ENCODE measurements at places on chromosomes 6 and 20. TPM values are rescaled to one million over a fixed set of nuclear protein-coding genes. Genes with fewer than 3 reads are reported as not detected.

DNA sequence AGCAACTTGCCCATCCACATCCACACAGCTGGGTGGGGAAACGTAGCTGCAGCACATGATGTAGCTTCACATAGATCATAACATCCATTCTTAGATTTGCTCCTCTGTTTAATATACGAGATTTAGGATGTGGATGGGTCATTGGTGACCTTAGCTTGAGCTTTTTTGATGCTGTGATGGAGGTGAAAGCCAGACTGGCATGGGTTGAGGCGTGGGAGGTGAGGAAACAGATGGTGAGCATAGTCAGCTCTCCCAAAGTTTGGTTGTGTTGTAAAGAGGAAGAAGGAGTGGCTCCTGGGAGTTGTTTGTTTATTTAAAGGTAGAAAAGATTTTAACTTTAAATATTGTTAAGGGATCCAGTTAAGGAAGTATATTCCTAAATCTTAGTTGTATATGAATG, 5.3 kb downstream of the ARFGEF2 start:
- no peak for DNase-seq

BPI gene
- polyA plus RNA-seq, result 0.61 TPM

DNA sequence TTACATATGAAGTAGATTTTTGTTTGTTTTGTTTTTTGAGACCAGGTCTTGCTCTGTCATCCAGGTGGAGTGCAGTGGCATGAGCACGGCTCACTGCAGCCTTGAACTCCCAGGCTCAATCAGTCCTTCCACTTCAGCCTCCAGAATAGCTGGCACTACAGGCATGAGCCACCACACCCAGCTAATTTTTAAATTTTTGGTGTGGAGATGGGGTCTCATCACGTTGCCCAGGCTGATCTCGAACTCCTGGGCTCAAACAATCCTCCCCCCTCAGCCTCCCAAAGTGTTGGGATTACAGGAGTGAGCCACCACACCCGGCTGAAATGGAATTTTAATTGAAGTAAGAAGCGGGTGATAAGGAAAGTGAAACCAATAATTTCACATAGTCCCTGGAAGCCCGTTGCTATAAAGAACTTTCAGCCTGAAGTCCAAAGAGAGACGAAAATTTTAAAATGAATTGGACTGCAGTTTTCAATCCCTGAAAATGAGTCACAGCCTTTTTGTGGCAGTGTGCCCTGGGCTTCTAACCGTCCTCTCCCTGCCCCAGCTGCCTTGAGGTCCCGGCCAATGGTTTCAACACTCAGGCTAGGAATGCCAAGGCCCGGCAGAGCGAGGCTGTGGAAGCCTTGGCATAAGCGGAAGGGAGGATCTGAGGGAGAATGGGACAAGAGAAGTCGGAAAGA, 757 bp downstream of the RAET1E start:
- DNase-seq, result no peak

CTSZ gene
- 32.2 TPM for polyA plus RNA-seq

DNA sequence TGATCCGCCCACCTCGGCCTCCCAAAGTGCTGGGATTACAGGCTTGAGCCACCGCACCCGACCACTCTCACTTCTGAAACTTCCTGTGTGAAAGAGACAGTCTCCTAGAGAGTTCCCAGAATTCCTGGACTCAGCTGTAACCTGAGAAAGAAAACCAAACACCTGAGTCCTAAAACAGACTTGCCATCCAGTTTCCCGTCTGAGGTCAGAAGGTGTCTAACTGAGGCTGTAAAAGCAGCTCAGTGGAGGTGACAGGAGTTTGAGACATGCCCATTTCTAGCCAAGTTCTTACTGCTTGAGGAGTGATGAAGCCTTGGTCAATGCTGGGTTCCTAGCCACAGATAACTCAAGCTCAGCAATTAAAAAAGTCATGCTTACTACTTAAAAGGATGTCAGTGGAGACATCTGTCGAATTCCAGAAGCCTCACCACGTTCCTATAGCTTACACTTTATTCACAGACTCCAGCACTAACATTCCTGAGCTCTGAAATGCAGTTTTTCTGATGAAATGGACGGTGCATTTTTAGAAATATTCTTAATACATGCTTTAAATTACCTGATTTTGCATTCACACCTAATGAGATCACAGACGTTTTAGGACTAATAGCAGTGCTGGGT, 6.1 kb downstream of the UQCC2 start:
- no peak for DNase-seq

DNA sequence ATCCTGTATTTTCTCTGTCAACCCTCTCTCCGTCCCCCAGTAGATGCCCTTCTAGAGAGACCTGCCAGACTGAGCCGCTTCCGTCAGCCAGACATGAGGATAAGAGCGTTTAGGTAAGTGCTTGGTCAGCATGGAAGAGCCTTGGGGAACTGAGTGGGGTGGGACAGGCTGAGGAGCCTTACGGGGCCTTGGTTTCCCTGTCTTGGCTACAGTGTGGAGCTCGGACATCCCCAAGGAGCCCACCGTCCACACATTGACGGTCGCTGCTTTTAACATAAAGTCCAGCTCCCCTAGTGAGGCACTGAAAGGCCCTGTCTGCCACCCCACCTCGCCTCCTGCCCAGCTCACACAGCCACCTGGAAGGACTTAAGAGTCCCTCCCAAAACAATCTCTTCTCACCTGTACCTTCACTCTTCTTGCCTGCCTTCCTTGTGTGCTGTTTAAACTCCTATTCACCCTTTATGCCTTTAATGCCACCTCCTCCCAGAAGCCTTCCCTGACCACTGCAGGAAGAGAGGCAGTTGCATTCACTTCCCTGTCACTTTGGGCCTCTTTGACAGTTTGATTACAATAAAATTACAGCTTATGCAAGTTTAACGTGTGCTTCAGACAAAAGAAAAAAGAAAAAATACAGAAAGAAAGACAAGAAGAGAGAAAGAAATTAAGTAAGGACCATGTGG, 42.3 kb downstream of the PDYN start:
- no peak for DNase-seq

GRCh38 chr20:18058661-18059467, 1.1 kb upstream of the OVOL2 start:
- no peak for DNase-seq

DNA sequence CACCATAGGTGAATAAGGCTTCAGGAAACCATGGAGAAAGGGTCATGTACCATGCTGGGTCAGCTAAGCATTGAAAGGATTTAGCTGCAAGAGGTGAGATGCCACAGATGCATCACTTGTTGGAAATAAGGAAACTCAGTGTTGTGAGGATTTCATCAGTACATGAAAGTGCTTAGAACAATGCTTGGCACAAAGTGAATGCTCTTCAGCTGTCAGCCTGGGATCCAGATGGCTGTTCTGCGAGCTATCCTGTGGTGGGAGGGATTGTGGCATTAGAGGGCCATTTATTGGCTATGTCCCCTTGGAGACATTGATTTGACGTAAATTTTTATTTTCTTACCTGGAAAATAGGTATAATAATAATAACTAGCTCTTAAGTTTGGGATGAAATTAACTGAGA, 53.0 kb downstream of the ELOVL2 start:
- peak; percentile 21 for DNase-seq

GPR63 gene
- polyA plus RNA-seq, result 0.73 TPM

RXRB gene
- polyA plus RNA-seq, result 63.3 TPM

DNA sequence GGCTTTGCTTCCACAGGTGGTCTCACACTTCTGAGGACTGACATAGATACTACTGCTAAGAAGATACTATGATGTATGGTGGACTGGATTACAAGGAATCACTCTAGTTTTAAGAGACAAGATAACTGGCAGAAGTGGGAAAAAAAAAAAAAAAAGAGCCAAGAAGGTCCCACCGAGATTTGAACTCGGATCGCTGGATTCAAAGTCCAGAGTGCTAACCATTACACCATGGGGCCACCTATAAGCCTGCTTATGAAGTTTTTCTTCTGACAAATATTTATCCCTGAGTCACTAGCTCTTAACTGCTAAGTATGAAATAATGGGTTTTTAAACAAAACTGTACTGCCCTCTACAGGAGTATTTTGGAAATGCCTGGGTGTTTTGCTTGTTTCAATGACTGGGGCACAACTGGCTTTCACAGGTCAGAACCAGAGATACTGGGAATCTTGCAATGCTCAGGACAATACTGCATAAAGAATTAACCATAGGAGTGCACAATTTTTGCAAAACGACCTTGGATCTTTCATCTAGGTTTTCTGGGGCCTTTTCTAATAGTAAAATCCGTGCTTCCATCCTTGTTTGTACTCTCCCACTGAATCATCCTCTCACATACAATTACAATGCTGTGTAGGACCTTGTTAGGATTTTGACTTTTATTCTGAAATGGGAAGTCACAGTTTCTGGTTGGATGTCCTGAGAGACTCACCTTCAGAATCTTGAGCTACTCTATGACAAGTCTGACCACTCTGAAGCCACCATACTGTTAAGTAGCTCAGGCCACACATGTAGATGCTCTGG, 116.3 kb downstream of the OR2B2 start:
- peak; percentile 95 for DNase-seq

ADGB gene
- not detected for polyA plus RNA-seq

CST8 gene
- not detected for polyA plus RNA-seq

DNA sequence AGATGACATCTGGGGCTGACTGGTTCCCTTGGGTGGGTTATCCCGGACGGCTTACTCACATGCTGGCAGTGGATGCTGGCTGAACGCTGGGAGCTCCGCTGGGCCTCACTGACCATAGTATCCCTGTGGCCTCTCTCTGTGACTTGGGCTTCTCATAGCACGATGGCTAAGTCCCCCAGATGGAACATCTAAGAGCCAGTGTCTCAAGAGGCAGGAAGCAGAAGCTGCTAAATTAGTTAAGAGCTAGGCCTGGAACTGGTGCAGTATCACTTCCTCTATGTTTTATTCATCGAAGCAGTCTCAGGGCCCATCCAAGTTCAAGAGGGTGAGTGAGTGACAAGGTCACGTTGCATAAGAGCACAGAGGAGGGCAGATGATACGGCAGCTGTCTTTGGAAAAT, 116.5 kb upstream of the LAMP5 start:
- no peak for DNase-seq

- DNase-seq, result no peak
Observed at GRCh38 chr6:1387876-1388629, 1.3 kb upstream of the FOXF2 start.

C6orf163 gene
- 0.25 TPM for polyA plus RNA-seq

DNA sequence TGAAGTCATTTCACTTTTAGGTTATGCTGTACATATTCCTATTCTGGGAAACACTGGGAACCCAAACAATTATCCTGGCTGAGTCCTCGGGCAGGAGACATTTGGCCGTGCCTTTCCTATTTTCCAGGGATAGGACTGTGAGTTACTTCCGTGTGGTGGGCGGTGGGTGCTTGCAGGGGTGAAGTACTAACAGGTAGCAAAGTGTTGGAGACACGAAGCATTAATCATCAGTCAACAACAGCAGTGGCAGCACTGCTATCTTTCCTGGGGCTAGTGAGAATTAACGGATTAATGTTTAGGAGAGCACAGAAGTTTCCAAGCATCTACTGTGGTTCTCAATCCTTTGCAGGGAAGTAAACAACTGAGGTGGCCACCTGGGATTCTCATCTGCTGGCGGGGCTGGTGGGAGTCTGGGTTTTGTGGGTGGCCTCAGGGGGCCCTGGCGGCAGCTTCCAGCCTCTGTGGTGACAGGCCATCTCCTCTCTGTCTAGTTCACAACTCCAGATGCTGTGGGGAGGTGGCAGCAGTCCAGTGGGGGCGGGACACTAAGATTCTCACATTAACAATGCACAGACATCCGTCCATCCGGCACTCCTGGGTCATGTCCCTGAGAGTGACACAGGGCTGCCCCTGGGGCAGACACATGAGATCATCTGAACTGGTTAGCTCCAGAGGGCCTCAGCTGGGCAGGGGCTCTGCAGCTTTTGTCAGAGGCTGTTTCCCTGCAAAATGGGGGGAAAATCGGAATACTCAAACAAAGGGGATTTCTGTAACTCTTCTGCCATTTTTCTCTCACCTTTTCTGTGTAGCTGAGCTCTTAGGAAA, 90.9 kb downstream of the GJA10 start:
- peak; percentile 29 for DNase-seq

DNA sequence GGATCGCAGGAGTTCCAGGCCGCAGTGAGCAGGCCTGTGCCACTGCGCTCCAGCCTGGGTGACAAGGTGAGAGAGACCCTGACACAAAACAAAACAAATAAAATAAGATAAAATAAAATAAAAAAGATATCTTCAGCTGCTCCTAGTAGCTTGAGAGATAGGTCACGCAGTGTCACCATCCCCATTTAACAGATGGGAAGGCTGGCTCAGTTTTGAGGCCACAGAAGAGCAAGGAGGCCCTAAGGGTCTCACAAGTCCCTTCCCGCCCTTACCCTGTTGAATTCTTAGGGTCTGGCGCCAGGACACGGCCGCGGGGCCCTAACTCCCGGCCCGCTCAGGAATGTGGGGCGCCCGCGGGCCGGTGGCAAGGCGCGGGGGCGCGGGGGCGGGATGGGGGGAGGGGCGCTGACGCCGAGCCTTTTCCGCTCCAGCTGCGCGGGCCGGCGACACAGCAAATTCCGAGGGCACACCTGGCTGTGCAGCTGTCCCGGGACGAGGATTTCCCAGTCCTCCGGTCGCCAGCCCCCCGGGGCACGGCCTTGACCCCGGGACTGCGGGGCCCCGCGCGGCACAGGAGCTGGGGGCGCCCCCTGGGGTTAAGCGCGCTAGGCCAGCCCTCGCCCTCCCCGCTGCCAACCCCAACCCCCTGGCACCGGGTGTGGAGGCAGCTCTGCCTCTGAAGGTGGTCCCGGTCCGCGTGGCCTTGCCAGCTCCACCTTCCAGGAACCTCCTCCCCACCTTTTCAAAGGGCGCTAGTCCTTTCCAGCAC, 10.3 kb upstream of the R3HDML start:
- DNase-seq, result no peak

DNA sequence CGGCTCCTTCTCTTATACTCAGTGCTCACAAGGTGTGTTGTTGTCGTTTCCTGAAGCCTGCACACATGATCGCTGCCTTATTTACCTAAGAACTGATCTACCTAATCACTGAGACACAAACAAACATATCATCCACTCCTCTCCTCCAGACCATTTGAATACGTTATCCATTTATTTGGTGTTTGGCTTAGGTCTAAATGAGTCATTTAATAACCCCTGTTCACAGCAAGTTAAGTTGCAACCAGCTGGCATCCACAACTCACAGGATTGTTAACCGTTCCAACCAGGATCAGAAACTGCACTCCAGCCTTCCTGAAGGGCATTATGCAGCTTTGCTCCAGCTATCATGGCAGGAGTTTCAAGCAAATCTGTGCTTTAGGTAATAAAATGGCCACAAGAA, 511.1 kb upstream of the MAP3K7 start:
- DNase-seq, result no peak

RBPJL gene
- polyA plus RNA-seq, result not detected
